ENCODE measurements at places on chromosomes 6 and 20.

DNA sequence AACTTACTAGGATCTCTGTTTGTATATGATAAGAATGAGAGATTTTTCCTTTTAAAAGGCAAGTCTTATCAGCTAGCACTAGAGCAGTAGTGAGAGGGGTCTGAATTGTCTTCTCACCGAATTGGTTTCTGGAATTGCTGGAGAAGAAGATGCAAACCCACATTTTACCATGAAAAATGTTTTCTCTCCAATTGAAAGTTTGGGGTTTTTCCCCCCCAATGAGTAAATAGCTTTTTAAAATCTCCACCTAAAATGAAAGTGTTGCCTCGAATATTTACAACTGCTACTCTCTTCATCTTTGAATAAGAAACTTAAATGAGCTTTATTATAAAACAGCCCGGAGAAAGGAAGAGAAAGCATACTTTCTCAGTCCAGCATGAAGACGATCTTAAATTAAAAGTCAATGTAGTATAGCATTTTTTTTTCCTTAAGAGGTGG lies 1.8 kb downstream of the TCF21 start:
- no peak for DNase-seq

DNA sequence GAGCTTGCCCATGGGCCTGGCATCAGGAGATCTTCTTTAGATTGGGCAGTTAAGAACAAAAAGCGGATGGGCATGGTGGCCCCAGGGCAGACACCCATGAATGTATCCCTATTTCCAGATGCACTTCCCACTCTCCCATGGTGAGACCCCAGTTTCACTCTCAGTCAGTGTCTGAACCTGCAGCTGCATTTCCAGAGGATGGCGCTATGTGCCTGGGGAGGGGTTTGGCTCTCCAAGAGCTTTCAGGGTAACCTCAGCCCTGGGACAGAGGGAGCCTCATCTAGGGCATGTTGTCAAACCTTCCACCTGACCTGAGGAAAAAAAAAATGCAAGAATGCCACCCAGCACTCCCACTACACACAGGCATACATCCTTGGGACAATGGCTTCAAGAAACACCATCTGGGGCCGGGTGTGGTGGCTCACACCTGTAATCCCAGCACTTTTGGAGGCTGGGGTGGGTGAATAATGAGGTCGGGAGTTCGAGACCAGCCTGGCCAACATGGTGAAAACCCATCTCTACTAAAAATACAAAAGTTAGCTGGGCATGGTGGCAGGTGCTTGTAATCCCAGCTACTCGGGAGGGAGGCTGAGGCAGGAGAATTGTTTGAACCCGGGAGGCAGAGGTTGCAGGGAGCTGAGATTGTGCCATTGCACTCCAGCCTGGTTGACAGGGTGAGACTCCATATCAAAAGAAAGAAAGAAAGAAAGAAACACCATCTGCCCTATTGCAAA lies 1.9 kb downstream of the CST9L start:
- DNase-seq = no peak

- DNase-seq = no peak
These were observed 2.7 kb downstream of the WRNIP1 start for GRCh38 chr6:2767657-2768524.

DNA sequence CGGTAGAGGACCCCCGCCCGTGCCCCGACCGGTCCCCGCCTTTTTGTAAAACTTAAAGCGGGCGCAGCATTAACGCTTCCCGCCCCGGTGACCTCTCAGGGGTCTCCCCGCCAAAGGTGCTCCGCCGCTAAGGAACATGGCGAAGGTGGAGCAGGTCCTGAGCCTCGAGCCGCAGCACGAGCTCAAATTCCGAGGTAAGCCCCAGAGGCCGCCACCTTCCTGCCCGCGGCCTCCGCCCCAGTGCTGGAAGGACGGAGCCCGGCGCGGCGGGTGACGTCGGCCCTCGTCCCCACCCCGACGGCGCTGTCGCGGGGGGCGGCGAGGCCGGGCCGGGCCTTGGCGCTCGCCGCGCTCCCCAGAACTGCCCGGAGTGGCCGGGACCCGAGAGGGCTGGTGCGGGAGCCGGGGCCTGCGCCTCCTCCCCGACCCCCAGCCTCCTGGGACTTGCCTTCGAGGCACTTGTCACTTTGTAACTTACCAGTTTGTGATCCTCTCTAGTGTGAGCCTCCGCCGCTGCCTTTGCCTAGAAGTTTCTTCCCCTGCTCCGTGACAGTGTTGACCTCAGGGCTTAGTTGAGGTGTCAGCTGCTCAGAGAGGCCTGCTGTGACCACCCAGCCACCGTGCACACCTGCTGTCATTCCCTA lies 417 bp downstream of the VAPB start:
- peak; percentile 35 for DNase-seq

- no peak for DNase-seq
These were observed 102.6 kb downstream of the TULP4 start for GRCh38 chr6:158414851-158415262.

DNA sequence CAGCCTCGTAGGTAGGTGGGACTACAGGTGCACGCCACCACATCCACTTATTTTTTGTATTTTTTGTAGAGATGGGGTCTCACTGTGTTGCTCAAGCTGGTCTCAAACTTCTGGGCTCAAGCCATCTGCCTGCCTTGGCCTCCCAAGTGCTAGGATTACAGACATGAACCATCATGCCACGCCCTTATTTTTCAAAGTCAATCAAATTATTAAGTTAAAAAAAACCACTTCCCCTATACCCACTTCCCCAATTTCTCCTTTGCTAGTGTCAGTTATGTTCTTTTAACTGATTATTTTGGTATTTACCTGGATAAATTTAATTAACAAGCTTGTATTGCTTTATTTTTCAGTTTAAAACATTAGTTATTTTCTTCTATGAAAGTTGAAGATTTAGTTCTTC lies 49.6 kb downstream of the RIOK1 start:
- no peak for DNase-seq

GRCh38 chr6:26473429-26473757 lies 15.6 kb downstream of the BTN2A1 start:
- no peak for DNase-seq

DNA sequence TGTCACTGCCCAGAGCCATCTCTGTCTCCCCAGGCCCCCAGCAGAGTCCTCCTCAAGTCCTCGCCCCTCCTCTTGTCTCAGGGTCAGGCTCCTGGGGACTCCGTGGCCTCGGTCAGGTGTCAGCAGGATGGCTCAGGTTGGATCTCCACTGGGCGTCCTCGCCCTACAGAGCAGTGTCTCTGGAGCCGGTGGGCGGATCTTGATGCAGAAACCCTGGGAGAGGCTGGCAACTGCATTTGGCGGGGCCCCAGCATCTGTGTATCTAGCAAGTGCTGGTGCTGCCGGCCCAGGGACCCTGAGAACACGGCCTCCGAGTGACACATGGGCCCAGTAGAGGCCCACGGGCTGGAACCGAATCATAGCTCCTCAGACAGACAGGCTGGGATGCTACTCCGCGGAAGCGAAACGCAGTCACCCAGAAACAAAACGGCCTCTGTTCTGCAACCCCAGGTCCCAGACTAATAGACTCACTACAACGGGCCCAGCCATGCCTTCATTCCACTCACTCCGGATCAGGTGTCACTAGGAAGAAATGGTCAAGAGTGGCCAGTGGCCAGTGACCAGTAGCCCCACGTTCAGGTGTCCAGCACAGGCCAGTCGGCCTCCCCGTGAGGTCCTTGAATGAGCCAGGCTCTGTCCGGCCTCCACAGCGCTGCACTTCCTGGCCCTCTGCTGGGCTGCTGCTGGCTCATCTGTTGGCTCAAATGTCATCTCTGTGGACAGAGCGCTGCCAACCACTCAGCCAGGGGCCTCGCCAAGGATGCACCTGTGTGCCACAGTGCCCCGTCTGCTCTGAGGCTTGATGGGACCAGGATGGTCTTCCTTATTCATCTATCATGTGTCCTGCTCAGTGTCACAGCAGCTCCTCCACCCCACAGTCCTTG lies 12.6 kb upstream of the FRMD1 start:
- DNase-seq = no peak

DNA sequence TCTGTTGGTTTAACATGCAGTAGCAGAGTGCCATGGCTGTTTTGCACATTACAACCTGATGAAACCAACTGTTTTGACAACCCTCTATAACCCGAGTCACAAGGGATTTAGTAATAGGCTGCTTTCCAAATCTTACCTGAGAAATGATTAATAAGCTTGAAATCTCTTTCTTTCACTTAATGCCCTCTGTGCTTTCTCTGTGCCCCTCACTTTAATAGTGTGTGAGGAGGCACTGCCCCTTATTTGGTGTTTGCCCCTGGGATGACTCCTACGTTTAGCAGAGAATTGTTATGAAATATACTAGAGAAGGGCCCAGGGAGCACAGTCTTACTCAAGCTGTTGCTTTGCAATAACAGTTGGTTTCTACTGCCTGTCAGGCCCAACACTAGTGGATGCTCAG lies 31.0 kb upstream of the PTCHD4 start:
- DNase-seq = no peak

GRCh38 chr6:139862311-139862710 lies 487.9 kb upstream of the CITED2 start:
- no peak for DNase-seq
